ENCODE measurements at places on chromosomes 16 and 17.
A peak's percentile ranks its signal among the peaks of the same experiment; 100 is the strongest.

GRCh38 chr16:82882982-82883835, 256.4 kb downstream of the CDH13 start:
- no peak for DNase-seq

- no peak for DNase-seq
These were observed 6.3 kb upstream of the TENT4B start for GRCh38 chr16:50146479-50147435.

DNA sequence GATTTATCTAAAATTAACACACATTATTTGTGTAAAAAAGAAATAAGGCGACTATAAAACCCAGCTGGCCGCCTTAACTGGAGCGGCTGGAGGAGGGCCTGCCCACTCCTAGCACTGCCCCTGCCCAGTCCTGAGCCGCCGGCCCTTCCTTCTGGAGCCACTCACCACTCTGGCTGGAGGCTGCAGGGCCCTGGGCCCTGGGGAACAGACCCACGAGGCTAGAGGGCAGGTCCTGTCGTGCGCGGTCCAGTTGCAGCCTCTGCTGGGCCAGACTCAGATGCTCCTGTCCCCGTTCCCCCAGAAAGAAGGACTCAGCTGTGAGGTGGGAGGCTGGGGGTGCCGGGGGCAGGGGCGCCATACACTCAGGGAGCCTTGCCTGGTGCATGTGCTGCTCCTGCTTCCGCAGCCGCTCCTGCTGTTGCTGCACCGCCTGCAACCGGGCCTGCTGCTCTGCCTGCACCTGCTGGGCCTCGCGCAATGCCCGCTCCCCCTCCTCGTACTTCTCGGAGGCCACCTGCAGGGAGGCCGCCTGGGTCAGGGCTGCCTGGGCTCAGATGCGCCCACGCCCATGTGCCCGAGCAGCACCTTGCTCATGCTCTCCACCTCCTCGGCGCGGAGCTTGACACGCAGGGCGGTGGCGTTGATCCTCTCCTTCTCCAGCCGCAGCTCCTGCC, 9.0 kb upstream of the MRPL38 start:
- no peak for DNase-seq

DNA sequence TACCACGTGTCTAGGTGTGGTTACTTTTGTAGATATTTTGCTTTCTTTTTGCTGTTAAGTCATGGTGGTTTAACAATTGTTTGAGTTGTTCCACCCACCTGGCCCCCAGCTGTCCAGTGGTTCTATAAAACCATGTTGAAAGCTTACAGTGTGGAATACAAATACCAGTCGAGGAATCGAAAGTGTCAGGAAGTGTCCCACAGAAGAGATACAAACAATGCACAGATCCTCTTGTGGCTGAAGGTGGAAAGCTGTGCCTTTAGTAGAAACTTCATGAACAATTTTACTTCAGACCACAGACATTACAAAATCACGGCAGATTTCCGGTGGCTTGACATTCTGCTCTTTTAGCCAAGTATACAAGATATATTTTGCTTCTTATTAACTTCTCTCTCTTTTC, 782.4 kb upstream of the SOX9 start:
- no peak for DNase-seq

GRCh38 chr16:88437367-88437964, 15.6 kb upstream of the ZFPM1 start:
- peak; percentile 26 for DNase-seq
